ENCODE measurements at places on chromosomes 1 and 21.

DNA sequence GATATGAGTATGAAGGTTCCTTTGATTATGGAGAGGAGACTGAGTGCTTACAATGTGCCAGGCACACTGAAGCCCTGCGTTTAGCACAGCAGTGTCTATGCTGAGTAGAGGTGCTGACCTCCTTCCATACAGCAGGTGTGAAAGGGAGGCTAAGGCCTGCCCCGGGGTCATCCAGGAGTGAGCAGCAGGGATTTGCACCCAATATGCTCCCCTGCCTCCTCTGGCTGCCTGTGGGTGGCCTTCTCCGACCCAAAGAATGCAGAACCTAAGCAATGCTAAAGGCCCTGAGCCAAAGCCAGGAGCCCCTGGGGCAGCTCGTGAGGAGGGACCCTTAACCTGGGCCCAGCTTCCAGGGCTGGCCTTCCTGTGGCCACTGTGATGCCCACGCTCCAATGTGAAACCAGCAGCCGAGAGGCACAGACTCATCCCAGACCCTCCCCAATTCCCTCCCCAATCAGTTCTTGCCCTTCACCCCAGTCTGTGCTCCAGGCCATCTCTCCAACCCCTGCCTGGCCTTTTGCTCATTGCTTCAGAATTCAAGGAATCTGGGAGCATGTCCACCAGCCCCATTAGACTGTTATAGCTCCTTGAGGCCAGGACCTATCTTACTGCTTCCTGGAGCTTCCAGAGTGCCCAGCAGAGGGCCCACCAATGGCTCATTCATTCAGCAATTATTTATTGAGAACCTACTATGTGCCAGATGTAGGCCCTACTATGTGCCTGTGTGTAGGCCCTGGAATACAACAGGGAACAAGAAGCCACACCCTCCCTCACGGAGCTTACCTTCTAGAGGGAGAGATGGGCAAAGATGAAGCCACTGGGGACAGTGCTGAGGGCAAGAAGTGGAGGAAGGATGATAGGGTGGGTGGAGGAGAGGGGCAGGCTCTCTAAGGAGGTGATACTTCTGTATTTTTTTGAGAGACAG is 53.3 kb downstream of the TAS1R2 start:
- H3K27me3 ChIP-seq, result peaks cover 6% of the 10 kb centered on the region
- H3K36me3 ChIP-seq, result no peaks in the 10 kb centered on the region
- H3K27ac ChIP-seq, result peak overlapping the region; percentile 43
- no peaks in the 10 kb centered on the region for H3K4me1 ChIP-seq
- no peak overlapping the region for H3K4me3 ChIP-seq

DNA sequence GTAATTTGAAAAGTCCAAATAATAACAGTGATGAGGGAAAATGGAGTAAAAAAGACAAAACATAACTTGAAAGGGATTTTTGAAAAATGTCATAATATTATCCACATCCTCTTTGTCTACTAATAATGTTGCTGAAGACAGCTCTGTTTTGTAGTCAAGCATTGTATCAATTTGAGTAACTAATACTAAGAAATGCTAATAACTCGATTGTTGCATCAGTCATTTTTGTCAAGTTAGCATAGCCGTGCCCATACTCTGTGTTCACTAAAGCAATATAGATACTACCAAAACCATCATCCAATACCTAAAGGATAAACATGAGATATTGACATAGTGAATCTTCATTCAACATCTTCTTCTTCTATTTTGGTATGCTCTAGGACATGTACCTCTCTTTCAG is 17.3 kb downstream of the PDC start:
- H3K27ac ChIP-seq, result no peak overlapping the region
- no peak overlapping the region for H3K4me3 ChIP-seq
- H3K4me1 ChIP-seq, result no peaks in the 10 kb centered on the region
- H3K27me3 ChIP-seq, result no peaks in the 10 kb centered on the region
- DNase-seq, result no peak

DNA sequence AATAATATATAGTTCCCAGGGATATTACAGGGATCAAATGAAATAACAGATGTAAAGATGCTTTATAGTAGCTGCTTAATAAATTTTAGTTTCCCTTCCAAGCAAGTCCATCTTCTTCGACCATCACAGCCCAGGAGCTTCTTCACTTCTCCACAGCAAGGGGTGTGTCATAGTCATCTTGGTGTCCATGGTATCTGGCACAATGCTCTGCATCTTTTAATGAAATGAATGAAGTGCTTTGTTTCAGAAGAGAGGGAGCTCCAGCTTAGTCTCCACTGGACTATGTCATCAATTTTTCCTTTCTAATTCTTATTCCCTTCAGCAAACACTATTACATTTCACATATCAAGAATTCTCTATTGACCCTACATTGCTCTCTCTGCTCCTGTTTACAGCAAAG is 4.9 kb upstream of the MACF1 start:
- peaks cover 48% of the 10 kb centered on the region for H3K4me1 ChIP-seq
- H3K27me3 ChIP-seq, result no peaks in the 10 kb centered on the region
- H3K36me3 ChIP-seq, result no peaks in the 10 kb centered on the region
- H3K27ac ChIP-seq, result no peak overlapping the region
- no peak overlapping the region for H3K4me3 ChIP-seq

DNA sequence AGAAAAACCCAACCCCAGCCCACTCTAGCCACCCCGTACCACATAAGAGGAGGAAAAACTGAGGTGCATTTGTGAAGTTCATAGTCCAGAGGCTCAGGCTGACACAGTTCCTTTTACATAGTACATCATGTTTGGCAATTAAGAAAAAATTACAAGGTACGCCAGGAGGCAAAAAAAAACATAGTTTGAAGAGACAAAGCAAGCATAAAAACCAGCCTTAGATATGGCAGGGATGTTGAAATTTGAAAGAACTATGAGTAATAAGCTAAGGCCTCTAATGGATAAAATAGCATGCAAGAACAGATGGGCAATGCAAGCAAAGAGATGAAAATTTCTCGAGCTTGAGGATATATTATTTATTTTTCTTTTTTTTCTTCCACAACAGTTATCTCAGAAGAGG is 31.9 kb downstream of the MIXL1 start:
- H3K27ac ChIP-seq, result no peak overlapping the region
- no peaks in the 10 kb centered on the region for H3K36me3 ChIP-seq
- no peak for DNase-seq

- peak overlapping the region; percentile 53 for H3K4me3 ChIP-seq
- peak; percentile 11 for DNase-seq
- no peaks in the 10 kb centered on the region for H3K36me3 ChIP-seq
- H3K27ac ChIP-seq, result no peak overlapping the region
- no peaks in the 10 kb centered on the region for H3K27me3 ChIP-seq
Observed at GRCh38 chr1:185694081-185694480, 40.1 kb upstream of the HMCN1 start.

- peak; percentile 54 for DNase-seq
- no peak overlapping the region for H3K4me3 ChIP-seq
- H3K27ac ChIP-seq, result no peak overlapping the region
- H3K36me3 ChIP-seq, result no peaks in the 10 kb centered on the region
Observed at GRCh38 chr1:153532181-153532580, 3.6 kb downstream of the S100A6 start.

DNA sequence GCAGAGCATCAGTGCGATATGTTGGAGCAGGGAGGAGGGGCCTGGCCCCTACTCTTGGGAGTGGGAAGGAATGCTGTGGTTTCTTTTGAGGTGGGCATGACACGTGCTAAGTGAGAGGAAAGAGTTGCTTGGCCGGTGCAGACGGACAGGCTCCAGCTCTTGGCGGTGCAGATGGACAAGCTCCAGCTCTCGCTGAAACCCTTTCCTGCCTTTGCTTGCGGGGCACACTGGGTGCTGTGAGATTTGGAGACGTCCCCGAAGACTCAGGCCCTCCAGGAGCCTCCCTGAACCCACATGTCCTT is 15.9 kb downstream of the PDXK start:
- H3K27ac ChIP-seq, result no peak overlapping the region
- H3K4me3 ChIP-seq, result no peak overlapping the region
- no peak for DNase-seq
- no peaks in the 10 kb centered on the region for H3K27me3 ChIP-seq
- no peaks in the 10 kb centered on the region for H3K36me3 ChIP-seq

DNA sequence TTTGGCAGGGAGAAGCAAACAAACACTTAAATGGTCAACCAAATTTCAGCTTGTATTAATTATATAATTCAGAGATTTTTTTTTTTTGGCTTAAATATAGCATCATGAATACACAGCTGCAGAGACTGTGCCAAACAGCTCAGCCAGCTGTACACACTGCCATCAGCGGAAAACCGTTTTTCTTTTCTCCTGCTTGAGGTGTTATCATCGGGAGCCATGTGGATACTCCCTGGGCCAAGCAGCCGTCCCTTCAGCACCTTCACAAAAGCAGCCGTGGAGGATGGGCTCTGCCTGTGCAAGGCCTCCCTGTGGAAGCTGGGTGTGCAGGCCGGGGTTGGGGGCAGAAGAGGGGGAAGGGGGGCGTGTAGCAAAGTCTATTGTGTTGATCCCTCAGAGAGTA is 85.0 kb downstream of the NUF2 start:
- no peak overlapping the region for H3K4me3 ChIP-seq
- no peak for DNase-seq
- no peaks in the 10 kb centered on the region for H3K36me3 ChIP-seq
- H3K27me3 ChIP-seq, result no peaks in the 10 kb centered on the region
- H3K4me1 ChIP-seq, result no peaks in the 10 kb centered on the region

DNA sequence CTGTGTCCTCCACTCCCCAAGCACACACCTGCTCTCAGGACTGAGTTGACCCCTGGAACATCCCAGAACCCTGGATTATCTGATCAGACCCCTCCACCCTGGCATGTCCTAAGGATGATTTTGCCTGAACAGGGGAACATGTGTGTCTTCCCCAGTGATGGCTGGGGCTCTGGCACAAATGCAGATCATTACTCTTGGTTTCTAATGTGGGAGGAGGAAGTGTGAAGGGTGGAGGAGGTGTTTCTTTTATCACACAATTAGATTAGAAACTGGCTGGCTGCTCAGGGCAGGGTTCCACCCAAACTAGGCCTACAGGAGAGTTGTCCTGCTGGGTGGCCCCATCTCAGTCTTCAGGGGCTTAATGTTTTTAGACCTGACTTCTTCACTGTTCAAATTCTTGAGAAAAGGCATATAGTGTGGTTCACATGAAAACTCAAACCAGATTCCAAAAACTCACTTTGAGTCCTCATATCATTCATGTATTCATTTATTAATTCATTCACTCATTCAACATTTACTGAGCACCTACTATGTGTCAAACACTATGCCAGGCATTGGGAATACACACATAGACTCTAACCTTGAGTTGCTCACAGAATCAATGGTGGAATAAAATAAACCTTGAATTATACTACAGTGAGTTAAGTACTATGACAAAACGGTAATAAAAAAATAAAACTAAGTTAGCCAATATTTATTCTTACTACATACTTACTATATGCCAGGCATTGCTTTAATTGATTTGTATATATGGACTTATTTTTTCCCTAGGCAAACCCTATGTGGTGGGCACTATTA is 221.8 kb upstream of the JUN start:
- H3K4me1 ChIP-seq, result peaks cover 32% of the 10 kb centered on the region
- no peak for DNase-seq

Data from CD8-positive, alpha-beta memory T cell (primary cell).